ENCODE measurements at places on chromosomes 3 and 15. TPM values are rescaled to one million over a fixed set of nuclear protein-coding genes. Genes with fewer than 3 reads are reported as not detected.
A peak's percentile ranks its signal among the peaks of the same experiment; 100 is the strongest.

DNA sequence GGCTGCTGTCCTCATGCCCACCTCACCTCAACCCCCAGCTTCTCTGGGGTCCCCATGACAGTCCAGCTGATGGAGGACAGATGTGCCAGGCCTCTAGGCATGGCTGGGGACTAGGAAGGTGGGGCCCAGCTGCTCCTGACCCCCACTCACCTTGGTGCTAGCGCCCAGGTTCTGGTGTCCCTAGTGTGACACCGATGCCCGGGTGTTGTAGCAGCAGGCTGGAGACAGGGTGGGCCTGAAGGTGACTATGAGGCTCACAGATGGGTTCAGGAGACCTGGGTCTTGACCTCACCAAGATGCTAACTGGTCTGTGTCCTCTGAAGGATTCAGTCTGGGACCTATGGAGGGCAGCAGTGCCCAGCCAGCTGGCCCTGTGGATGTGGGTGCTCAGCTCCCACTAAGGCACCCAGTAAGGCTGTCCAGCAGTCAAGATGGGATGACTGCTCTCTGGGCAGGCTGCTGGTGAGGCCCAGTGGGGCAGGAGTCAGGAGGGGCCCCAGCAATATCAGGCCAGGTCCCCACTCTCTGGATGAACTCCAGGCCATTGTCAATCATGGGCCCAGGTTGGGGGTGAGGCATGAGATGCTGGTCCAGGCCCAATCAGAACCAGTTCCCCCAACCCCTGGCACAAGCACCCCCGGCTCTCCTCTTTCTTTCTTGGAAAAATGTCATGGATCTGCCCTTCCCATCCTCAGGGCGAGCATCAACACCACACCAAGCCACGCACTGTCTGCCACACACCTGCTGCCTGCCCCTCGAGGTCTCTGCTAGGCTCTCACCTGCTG is 33.0 kb downstream of the ALDH1L1 start:
- no peak for DNase-seq

The FBXW12 gene
- total RNA-seq = not detected

- DNase-seq = no peak
These were observed 3.7 kb downstream of the ACVR2B start for GRCh38 chr3:38457111-38458003.

DNA sequence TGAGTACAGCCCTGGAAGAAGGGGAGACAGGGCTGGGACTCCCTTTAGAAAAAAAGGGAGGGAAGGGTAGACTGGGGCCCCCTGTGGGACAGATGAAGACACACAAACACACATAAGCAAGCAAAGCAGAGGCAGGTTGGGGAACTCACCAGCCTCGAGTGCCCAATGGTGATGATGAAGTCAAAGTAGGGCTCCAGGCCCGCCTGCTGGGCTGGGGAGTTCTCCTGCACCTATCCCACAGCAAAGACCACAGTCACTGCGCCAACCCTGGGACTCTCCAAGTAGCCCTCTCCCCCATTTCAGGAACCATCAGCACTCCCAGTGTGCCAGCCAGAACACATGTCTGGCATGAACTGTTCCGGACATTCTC is 4.1 kb downstream of the GORASP1 start:
- DNase-seq = peak; percentile 41

GRCh38 chr3:176814285-176814684 is 383.0 kb downstream of the TBL1XR1 start:
- no peak for DNase-seq

The RHCG gene
- not detected for total RNA-seq

DNA sequence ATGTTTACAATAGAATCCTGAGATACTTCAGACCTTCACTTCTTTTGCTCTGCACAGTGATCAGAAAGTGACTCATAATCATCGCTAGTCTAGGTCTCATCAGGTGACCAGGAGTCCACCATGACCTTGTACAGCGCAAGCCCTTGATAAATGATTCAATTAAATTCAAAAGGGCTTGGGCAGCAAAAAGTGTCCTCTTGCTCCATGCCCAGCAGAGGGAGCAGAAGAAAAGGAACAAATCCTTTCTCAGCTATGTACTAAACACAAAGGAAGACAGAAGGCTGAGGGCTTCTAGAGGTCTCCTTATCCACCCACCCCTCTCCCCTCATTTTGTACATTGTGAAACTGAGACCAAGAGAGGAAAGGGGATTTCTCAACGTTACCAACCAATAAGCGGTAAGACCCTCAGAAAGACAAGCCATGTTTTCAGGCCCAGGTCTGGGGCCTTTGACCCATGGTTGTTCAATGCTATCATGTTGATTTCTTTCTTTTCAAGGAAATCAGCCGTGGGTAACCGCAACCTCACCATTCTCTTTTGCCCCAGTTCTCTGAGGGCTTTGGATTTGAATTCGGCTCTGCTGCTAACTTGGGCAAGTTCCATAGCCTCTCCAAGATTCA is 74.8 kb downstream of the AQP9 start:
- DNase-seq = no peak

- no peak for DNase-seq
These were observed 11.4 kb downstream of the AMOTL2 start for GRCh38 chr3:134362670-134363380.

DNA sequence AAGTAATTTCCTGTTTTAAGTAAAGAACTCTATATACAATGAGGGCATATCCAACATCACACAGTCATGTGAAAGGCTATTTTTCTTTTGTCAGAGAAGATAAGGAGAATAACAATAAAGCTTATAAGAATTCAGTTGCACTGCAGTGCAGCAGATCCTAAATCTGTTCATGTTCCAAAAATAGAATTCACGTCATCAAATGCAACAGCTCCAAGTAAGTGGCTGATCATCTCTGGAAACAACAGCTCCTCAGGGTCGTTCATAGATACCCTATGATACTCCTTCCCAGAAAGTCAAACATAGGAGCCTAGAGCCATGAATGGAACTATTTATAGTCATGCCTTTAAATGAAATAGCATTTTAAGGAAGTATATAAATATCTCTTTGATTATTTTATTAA is 100.2 kb downstream of the FMN1 start:
- DNase-seq = no peak

GRCh38 chr3:27279123-27279522 is 90.1 kb downstream of the NEK10 start:
- DNase-seq = no peak

Measured in natural killer cell (primary cell).